ENCODE measurements at places on chromosomes 4 and X.

GRCh38 chr4:166980419-166980818 is 253.9 kb downstream of the SPOCK3 start:
- H3K36me3 ChIP-seq = no peaks in the 10 kb centered on the region
- H3K27me3 ChIP-seq = no peaks in the 10 kb centered on the region
- no peak for DNase-seq
- H3K27ac ChIP-seq = no peak overlapping the region

- no peak overlapping the region for H3K4me3 ChIP-seq
- no peak overlapping the region for H3K27ac ChIP-seq
- DNase-seq = no peak
- H3K36me3 ChIP-seq = no peaks in the 10 kb centered on the region
- no peaks in the 10 kb centered on the region for H3K27me3 ChIP-seq
These were observed 1.4 kb downstream of the INTU start for GRCh38 chr4:127634181-127634580.

GRCh38 chrX:20267931-20268701 is 1.4 kb upstream of the RPS6KA3 start:
- H3K27ac ChIP-seq = peak overlapping the region; percentile 71
- no peaks in the 10 kb centered on the region for H3K27me3 ChIP-seq
- peaks cover 12% of the 10 kb centered on the region for H3K4me1 ChIP-seq

DNA sequence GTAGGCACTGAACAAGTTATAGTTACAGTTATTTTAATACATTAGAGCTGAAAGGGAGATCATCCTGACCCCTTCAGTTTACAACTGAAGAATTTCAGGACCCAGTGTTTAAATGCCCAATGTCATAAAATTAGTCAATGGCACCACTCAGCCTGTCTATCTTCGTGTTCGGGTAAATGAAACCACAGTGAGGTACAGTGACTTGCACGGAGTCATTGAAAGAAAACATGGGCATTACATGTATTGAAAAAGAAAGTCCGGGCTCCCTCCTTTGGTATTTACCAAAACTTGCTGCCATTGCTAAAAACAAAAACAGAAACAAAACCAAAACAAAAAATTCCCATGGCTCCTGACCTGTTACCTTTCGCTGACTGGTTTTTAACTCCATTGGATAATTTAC is 131.7 kb downstream of the SH2D1A start:
- no peaks in the 10 kb centered on the region for H3K36me3 ChIP-seq
- no peak for DNase-seq
- no peak overlapping the region for H3K27ac ChIP-seq
- no peak overlapping the region for H3K4me3 ChIP-seq
- no peaks in the 10 kb centered on the region for H3K4me1 ChIP-seq

DNA sequence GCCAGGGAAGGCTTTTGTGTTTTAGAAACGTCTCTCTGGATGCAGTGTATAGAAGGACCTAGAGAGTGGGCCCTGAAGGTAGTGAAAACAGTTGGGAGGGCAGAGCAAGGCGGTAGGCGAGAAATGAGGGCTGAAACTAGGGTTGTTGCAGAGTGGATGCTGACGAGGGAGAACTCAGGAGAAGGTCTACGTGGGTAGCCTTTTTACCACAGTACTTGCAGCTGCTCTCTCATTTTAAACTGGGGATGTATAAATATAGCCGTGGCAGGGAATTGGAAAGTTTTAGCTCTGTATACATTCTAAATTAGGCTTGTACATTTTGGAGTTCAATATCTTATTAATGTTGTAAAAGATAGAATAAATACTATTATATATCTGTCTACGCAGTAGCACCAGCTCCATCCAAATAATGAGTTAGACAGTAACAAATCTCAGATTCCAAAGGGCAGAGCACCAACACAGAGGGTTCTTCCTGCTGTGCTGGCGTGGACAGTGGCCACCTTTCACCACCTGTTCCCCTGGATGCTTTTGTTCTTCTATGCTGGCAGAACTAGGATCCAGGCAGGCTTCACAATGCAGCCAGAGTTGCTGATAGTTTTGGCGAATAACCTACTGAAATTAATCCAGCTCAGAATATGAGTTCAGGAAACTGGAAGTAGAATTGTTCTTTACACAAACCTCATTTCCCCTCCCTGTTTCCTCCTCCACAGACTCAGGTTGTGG is 31.7 kb downstream of the CCNG2 start:
- H3K4me1 ChIP-seq = peaks cover 7% of the 10 kb centered on the region
- H3K27ac ChIP-seq = no peak overlapping the region
- no peak overlapping the region for H3K4me3 ChIP-seq
- DNase-seq = no peak
- H3K27me3 ChIP-seq = no peaks in the 10 kb centered on the region

- no peak overlapping the region for H3K27ac ChIP-seq
- H3K36me3 ChIP-seq = no peaks in the 10 kb centered on the region
- no peaks in the 10 kb centered on the region for H3K27me3 ChIP-seq
- H3K4me3 ChIP-seq = no peak overlapping the region
- no peak for DNase-seq
These were observed 19.5 kb upstream of the NFXL1 start for GRCh38 chr4:47933840-47934239.

- peaks cover 9% of the 10 kb centered on the region for H3K36me3 ChIP-seq
- DNase-seq = no peak
- no peak overlapping the region for H3K27ac ChIP-seq
These were observed 22.2 kb downstream of the LIN54 start for GRCh38 chr4:82988323-82988832.

DNA sequence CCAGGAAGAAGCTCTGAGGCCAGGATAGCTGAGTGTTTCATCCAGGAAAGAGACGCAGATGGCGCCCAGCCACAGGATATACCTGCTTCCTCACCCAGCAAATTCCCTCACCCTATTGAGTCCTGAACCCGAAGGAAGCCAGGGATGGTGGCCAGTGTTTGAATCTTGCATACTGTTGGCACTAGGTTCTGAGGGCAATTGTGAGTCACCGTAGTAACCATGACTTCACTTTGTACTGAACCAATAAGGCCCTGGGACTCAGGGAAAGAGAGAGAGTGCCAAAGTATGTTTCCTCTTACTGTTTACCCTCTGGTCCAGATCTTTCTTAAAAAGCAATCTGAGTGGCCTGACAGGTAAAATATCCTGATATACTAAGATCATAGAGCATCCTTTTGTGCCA is 25.6 kb upstream of the SMIM10L2A start:
- H3K36me3 ChIP-seq = no peaks in the 10 kb centered on the region
- no peak for DNase-seq
- H3K27me3 ChIP-seq = no peaks in the 10 kb centered on the region
- H3K4me3 ChIP-seq = no peak overlapping the region
- H3K27ac ChIP-seq = no peak overlapping the region
- H3K4me1 ChIP-seq = no peaks in the 10 kb centered on the region

DNA sequence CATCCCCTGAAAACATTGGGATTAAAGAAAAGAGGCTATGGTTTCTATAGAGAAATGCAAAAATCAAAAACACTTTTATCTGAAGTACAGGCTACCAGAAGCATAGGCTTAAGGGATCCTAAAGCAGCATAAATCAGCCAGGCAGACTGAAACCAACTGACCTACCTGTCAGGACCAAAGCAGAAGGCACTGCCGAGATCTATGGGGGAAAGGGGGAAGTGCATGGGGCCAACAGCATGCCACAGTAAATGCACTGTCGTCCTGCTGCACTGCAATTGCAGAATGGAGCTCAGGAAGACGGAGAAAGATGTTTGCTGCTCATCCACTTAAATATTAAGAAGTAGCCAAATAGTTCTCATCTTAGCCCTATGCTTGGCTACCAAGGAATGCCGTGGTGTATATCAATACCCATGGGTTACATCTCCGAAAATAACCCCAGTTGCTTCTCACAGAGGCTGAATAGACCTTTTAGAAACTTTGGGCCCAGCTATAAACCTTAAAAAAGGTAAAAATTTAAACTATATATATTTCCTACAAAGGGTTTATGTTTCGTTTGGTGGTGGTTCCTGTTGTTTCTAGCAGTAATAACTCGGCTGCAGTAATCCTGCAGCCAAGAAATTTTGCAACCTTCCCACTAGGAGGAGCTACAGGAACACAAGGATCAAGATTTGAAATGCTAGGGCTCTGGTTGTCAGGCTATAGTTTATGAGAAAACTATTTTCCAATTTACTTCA is 312.2 kb upstream of the DIAPH2 start:
- no peak overlapping the region for H3K27ac ChIP-seq
- H3K4me1 ChIP-seq = no peaks in the 10 kb centered on the region
- no peaks in the 10 kb centered on the region for H3K36me3 ChIP-seq
- H3K27me3 ChIP-seq = no peaks in the 10 kb centered on the region
- DNase-seq = peak; percentile 3

DNA sequence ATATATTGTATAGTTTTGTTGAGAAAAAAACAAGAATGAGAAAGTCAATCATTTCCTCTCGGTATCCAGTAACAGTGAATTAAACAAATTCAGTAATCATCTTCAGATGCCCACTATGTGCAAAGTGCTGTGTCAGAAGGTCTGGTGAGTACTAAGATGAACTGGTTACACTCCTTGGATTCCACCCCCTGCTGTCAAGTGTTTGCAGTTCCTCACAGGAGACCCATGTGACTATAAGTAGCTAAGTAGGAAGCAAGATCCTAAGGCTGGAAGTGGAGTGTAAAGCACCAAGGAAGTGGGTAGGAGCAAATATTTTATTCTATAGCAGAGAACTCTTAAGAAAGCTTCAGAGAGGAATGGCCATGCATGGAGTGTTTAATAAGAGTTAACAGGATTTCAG is 73.6 kb downstream of the SNX25 start:
- H3K27ac ChIP-seq = no peak overlapping the region
- no peaks in the 10 kb centered on the region for H3K4me1 ChIP-seq
- H3K4me3 ChIP-seq = no peak overlapping the region
- H3K36me3 ChIP-seq = no peaks in the 10 kb centered on the region

- no peak for DNase-seq
- H3K4me1 ChIP-seq = no peaks in the 10 kb centered on the region
- no peaks in the 10 kb centered on the region for H3K27me3 ChIP-seq
- H3K36me3 ChIP-seq = no peaks in the 10 kb centered on the region
- no peak overlapping the region for H3K27ac ChIP-seq
- H3K4me3 ChIP-seq = no peak overlapping the region
These were observed 166.2 kb upstream of the GALNTL6 start for GRCh38 chr4:171646984-171647383.

DNA sequence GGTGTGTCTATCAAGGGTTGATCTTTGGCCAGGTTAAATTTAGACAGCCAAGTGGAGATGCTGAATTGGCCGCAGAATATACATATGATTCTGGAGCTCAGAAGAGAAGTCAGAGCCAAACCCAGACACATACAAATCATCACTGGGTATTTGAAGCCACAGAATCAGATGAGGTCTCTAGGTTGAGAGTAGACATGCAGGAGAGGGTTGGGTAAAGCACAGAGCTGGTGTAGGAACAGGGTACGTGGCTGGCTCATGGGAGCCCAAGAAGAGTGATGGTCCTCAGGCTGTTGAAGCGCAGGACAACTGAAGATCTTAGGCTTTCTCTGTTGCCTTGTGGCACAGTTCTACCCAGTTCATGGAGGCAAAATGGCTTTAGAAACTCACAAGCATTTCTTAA is 37.7 kb downstream of the ADAMTS3 start:
- H3K36me3 ChIP-seq = no peaks in the 10 kb centered on the region
- no peak overlapping the region for H3K4me3 ChIP-seq
- H3K4me1 ChIP-seq = no peaks in the 10 kb centered on the region
- DNase-seq = no peak
- no peak overlapping the region for H3K27ac ChIP-seq

GRCh38 chrX:85903692-85904471 is 143.5 kb downstream of the CHM start:
- H3K27me3 ChIP-seq = no peaks in the 10 kb centered on the region
- no peak overlapping the region for H3K4me3 ChIP-seq
- H3K36me3 ChIP-seq = no peaks in the 10 kb centered on the region
- no peaks in the 10 kb centered on the region for H3K4me1 ChIP-seq
- H3K27ac ChIP-seq = no peak overlapping the region

GRCh38 chr4:123479944-123480343 is 83.3 kb downstream of the SPRY1 start:
- no peaks in the 10 kb centered on the region for H3K27me3 ChIP-seq
- H3K4me1 ChIP-seq = no peaks in the 10 kb centered on the region
- H3K36me3 ChIP-seq = no peaks in the 10 kb centered on the region
- no peak overlapping the region for H3K27ac ChIP-seq
- no peak for DNase-seq
- no peak overlapping the region for H3K4me3 ChIP-seq

DNA sequence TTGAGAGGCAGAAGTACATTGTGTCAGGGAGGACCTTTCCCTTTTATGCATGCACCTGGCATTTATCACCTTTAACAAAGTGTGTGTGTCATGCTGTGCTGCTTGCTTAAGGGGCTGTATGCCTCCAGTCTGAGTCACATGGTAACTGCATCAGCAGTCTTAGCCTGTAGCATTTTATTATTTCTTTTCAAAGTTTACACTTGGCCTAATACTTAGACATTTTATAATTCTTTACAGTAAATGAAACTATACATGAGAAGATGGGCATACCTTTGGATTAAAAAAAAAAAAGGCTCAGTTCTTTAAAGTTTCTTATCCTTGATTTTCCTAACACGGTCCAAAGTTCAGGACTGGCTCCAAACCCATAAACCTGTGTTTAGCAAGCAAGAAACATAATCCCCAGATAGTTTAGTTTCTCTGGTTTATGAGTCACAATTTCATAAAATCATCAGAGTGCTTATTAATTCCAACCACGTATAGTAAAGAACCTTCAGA is 14.6 kb downstream of the NPNT start:
- no peak overlapping the region for H3K27ac ChIP-seq
- H3K4me1 ChIP-seq = no peaks in the 10 kb centered on the region
- H3K4me3 ChIP-seq = no peak overlapping the region
- H3K36me3 ChIP-seq = no peaks in the 10 kb centered on the region
- no peaks in the 10 kb centered on the region for H3K27me3 ChIP-seq

DNA sequence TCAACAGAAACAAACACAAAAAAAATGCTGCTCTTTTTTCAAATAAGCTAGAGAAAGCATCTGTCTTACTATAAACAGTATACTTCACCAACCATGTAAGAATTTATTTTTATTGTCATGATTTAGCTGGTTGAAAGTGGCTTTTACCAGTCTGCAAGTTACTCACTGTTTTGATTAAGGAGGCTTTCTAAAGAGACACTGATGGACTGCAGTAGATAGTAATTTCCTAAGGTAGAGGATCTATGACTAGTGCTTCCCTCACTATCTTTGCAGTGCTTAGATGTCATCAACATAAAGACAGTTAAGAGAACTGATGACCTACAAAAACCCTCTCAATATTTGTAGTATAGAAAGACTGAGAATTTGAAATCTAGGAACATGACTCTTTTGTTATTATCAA is 846.2 kb upstream of the AGA start:
- no peaks in the 10 kb centered on the region for H3K36me3 ChIP-seq
- no peaks in the 10 kb centered on the region for H3K27me3 ChIP-seq
- H3K27ac ChIP-seq = no peak overlapping the region
- H3K4me1 ChIP-seq = no peaks in the 10 kb centered on the region
